ENCODE measurements at places on chromosomes 12 and 14.

- no peak for DNase-seq
Measured at GRCh38 chr12:6435961-6436715, 8.6 kb upstream of the CD27 start.

- DNase-seq, result no peak
Measured at GRCh38 chr12:3712209-3712992, 40.5 kb downstream of the CRACR2A start.

DNA sequence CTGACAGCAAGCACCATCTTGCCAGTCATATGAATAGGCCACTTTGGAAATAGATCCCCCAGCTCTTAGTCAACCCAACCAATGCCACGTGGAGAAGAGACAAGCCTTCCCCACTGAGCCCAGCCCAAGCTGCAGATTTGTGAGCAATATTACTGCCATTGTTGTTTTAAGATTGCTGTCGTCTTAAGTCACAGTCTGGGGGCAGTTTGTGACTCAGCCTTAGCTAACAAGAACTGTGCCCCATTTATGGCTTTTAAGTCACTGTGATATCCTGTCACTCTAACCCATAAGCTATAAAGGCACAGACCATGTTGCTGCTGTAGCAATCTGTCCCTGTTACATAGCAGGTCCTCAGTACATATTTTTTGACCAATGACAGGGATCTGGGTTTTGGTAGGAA lies 464.2 kb downstream of the MED13L start:
- no peak for DNase-seq

GRCh38 chr12:29278673-29279420 lies 102.1 kb downstream of the ERGIC2 start:
- no peak for DNase-seq

DNA sequence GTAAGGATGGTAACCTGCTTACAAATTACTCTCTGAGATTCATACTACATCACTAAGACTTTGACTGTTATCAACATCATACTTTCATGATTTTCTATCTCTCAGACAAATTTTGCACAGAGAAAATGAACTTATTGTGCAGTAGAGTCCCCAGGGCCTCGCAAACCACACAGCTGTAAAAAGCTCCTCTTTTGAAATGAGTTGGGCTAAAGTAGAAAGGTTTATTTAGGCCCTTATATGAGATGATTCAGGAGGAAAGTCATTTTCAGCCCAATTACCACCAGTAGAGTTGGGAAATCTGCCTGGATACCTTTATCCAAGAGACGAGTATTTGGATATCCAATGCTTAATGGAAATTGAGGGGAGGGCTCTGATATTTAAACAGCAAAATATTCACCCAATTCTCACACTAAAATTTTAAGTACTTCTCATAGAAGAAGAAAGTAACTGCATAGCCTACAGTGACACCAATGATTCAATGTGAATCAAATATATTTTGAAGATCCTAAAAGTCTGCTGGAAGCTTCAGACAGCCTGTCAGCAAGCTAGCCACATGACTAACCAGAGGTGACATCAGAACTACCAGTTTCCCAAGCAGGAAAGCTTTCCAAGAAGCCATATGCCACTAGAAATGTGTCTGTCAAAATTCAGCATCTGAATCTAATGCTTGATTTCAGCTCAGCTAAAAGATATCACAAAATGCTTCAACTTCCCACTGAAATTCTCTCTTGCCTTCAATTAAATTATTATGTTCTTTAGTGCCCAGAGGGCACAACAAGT lies 190.1 kb upstream of the SYT1 start:
- DNase-seq, result no peak

DNA sequence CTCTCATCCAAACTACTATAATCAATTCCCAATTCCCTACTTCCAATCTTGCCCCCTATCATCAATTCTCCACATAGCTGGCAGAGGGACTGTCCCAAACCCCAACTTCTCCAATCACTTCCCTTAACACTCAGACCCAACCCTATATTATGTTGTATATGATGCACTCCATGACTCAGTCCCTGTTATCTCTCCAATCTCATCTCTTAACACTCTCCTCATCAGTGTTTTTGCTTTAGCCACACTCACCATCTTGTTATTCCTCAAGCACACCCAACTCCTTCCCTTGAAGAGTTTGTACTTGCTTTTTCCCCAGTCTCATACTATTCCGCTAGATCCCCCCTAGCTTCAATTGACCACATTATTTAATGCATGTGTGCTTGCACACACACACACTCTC lies 4.9 kb downstream of the RHOJ start:
- no peak for DNase-seq

- DNase-seq, result no peak
Measured at GRCh38 chr12:80268924-80269749, 169.8 kb downstream of the OTOGL start.
